ENCODE measurements at places on chromosomes 4 and X. TPM values are rescaled to one million over a fixed set of nuclear protein-coding genes. Genes with fewer than 3 reads are reported as not detected.

The MEPE gene
- 0.24 TPM for total RNA-seq

The TGIF2LX gene
- not detected for total RNA-seq

The DSPP gene
- total RNA-seq, result not detected

The PCYT1B gene
- not detected for total RNA-seq

- no peak for DNase-seq
Observed at GRCh38 chrX:36898301-36898700, 109.9 kb upstream of the FAM47C start.

- DNase-seq, result no peak
Observed at GRCh38 chr4:92634882-92635281, 331.1 kb downstream of the GRID2 start.

The CXCR3 gene
- total RNA-seq, result not detected

DNA sequence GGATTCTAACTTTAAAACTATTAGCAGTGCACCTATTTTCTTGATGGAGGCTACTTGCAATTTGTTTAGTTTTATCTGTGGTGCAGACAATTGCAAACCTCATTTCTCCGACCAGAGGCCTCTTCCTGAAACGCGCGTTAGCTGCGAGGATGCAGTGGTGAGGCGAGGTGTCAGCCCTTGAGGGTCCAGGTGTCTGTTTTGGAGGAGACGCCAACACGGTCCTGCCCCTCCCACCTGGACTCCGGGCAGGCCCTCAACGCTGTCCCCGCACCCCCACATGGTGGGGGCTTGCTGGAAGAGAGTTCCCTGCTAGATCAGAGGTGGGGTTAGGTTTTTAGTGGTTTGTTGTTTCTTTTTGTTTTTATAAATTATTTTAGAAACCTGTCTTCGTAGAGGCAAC is 34.4 kb downstream of the PCGF3 start:
- DNase-seq, result no peak
